ENCODE measurements at places on chromosomes 2 and 18. TPM values are rescaled to one million over a fixed set of nuclear protein-coding genes. Genes with fewer than 3 reads are reported as not detected.

CYRIA gene
- 24.9 TPM for total RNA-seq

C2orf81 gene
- 1.4 TPM for total RNA-seq

HOXD1 gene
- 2.2 TPM for total RNA-seq

- no peak for DNase-seq
Observed at GRCh38 chr2:234278556-234279255, 218.2 kb downstream of the ARL4C start.

DNA sequence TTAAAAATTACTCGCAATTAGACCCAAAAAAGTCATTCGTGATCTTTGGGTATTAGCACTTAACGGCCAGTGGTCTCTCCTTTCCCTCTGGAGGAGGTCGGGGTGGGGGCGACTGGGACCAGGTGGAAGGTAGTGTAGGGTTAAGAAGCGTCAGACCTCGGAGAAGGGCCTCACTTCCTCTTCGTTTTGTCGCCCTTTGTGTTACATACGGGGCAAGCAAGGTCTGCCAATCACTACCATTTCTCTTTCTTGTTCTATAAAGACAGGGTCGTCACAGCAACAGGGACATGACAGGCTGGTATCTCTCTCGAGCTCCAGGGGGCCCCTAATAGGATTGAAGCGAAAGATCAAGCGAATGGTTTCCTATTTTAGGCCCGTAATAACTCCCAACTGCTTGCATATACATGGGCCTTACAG, 136.6 kb downstream of the INSIG2 start:
- no peak for DNase-seq

ST6GAL2 gene
- 107 TPM for total RNA-seq

COL4A4 gene
- 14.1 TPM for total RNA-seq

- no peak for DNase-seq
Observed at GRCh38 chr2:236676136-236676873, 106.7 kb downstream of the ACKR3 start.

DNA sequence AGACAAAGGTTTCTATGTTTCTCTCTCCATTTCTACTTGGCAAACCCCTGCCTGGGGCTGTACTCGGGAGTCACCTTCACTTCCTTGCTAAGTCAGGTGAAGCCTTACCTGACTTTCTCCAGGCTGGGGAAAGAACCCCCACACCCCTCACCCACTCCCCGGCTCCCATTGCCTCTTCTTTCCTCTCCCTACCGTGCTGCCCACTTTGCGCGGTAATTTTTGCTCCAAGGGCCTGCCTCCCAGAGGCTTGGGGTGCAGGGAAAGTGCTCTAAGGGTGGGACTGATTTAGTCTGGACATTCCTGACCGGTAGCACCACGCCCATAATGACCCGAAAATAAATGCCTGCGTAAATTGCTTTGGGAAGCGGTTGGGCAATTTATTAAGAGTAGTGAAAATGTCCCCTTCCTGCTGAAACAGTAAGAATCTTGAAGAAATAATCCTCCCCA, 49.1 kb upstream of the ATP6V1B1 start:
- no peak for DNase-seq

GRCh38 chr2:16311521-16312440, 353.9 kb downstream of the CYRIA start:
- no peak for DNase-seq

DNA sequence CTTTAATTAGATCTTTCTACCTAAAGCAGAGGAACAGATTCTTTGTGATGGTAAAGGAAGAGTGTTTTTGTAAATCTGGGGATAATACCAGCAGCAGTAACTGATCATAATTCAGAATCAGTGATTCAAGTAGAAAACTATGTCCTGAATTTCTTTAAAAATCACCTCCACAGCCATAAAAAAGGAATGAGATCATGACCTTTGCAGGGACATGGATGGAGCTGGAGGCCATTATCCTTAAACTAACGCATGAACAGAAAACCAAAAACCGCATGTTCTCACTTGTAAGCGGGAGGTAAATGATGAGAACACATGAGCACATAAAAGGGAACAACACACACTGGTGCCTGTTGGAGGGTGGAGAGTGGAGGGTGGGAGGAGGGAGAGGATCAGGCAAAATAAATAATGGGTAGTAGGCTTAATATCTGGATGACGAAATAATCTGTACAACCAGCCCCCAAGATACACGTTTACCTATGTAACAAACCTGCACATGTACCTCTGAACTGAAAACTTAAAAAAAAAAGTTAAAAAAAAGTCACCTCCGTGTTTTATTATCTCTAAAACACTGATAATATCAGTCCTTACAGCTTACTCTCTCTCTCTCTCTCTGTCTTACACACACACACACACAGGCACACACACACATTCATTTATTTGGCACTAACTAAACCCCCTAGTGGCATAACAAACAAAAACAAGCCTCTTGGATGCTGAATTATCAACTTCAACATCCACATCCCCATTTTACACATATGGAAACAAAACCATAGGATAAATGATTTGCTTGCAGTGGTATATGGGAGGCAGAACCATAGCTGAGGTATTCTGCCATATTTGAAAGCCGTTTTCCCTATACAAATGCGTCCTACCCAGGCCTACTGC, 1.4 kb downstream of the TM4SF20 start:
- no peak for DNase-seq

TEX44 gene
- total RNA-seq: not detected

DNA sequence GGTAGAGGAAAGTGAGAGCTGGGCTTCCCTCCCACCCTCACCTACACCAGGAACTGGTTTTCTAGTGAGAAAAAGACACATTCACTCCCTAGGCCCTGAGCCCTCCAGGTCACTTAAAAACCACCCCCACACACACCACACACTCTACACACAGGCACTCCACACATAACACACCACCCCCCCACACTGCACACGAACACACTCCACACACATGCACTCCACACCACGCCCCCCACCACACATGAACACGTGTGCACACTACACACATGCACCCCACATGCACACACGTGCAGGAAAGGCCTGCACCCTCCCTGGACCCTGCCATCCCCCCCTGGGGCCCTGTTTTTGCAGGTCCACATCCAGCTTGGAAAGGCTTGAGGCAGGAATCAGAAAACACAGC, 67.6 kb downstream of the RALBP1 start:
- no peak for DNase-seq

BOLL gene
- not detected for total RNA-seq

DNA sequence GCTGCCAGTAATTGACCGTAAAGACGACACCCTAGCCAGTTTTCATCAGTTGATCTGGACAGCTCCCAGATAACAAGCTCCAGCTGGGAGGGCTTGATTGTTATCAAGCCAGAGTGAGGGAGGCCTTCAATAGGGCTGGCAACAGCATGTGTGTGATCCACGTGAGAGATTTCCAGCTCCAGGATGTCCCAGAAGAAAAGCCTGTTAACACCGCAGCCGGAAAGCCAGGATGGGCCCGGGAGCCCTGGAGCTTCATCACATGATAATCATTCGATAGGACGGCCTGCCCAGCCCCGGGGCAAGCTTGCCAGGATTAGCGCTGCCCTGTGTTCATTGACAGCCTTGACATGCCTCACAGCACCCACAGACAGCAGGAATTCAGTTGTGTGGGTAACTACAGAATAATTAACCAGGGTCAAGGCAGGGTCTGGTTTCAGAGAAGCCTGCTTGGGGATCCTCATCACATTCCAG, 182.5 kb downstream of the C1D start:
- DNase-seq: peak; percentile 75

KIF1A gene
- 0.78 TPM for total RNA-seq

DNA sequence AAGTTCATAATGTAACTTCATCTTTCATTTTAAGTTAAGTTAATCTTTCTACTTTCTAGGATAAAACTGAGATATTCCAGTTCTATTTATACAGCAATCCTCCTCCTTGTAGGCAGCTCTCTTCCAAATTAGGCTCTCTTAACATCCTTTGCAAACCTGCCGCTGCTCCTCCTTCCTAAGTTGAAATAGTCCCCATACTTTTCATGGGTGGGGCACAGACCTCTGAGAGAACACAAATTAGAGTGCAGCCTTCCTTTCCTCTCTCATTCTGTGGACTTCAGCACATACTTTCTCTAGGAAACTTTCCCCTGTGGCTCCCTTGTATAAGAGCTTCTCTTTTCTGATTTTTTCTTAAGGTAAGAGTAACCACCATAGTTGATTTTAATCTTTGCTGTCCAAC, 28.3 kb downstream of the TWSG1 start:
- no peak for DNase-seq

GRCh38 chr2:240565333-240566202, 2.7 kb upstream of the RNPEPL1 start:
- DNase-seq: peak; percentile 90

- no peak for DNase-seq
Observed at GRCh38 chr18:79770501-79770815, 27.3 kb upstream of the KCNG2 start.

GREB1 gene
- 8.6 TPM for total RNA-seq

GRCh38 chr2:41934329-41934958, 113.4 kb upstream of the PKDCC start:
- no peak for DNase-seq

DNA sequence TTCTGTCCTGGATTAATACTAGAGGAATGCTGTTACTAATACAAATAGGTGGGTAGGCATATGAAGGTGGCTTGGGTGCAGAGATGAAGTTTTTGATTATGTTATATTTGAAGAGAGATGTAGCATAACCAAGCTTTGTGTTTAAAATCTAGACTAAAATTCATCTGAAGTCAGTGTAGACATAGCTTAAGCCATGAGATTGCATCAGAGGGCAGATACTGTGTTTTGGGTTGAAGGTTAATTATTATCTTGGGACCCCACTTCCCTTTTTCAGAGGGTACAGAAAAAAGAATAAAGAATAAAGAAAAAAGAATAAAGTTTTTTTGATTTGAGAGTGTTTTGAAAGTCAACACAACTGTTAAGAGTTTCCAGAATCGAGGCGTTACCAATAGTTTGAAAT, 13.0 kb downstream of the PPM1B start:
- DNase-seq: no peak

- no peak for DNase-seq
Observed at GRCh38 chr18:12321333-12321732, 13.3 kb downstream of the TUBB6 start.

DNA sequence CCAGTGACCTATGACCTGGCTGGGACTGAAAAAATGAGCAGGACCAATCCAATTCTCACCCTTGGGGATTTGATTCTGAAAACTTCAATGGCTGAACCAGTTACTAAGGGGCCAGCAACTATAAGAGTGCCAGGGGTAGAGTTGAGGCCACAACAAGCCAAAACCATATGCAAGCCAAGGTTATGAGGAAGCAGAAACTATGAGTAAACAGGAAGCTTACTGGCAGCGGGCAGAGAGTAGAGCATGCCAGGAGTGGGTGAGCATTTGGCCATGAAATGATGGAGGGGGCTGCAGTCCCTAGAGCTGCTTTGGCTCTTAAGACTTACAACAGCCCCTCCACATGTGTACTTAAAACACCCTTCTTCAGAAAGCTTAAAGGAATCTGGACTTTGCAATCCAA, 82.4 kb downstream of the RBMS1 start:
- DNase-seq: no peak

DNA sequence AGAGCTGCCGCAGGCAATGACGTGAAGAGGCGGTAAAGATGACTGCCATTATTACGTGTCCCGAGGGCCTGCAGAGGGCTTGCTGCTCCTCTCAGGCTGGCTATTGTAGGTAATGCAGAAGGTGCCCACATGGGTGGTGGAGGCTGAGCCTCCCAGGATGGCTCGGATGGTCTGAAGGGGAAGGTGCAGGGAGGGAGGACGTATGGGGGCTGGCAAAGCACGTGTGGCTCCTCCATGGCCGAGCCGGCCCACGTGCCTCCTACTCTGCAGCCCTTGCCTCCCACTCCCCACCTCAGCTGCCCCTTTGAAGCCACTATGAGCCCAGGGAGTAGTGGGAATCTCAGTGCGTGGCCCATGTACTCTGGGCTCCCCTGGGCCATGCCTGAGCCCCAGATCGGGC, 48.9 kb downstream of the EDAR start:
- DNase-seq: no peak

DNA sequence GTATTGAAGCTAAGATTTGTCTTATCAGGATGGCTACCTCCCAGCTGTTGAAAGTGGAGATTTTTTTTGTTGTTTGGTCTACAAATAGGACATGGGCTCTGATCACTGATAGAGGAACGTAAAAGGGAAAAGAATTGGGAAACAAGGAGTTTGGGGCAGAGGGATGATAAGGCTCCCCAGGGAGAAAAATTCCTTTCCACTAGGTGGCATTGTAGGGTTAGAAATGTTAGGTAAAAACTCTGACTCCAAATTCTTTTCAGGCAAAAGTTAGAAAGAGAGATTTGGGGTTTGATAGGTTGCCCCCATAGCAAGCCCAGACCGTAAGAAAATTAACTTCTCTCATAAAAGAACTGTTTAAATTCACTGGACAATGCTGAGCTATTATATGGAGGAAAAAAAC, 19.8 kb downstream of the CMPK2 start:
- no peak for DNase-seq

DNA sequence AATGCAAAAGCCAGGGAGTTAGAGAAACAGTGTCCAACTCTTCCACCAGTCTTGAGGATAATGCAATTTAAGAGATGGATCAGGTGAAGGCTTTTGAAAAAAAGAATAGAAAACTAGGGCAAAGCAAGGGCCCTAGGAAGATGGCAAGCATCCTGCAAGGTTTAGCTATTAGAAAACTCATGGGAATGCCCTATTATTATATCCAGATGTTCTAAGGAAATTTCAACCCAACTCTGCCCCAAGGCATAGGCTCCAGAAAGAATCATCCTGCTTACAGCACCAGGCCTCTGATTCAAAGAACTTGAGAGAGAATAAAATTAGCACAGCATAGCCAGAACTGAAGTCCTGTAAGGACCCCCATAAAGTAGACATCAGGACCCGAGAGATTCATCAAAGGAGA, 68.1 kb downstream of the EN1 start:
- no peak for DNase-seq

GRCh38 chr2:75622500-75622899, 24.1 kb upstream of the MRPL19 start:
- DNase-seq: no peak

DNA sequence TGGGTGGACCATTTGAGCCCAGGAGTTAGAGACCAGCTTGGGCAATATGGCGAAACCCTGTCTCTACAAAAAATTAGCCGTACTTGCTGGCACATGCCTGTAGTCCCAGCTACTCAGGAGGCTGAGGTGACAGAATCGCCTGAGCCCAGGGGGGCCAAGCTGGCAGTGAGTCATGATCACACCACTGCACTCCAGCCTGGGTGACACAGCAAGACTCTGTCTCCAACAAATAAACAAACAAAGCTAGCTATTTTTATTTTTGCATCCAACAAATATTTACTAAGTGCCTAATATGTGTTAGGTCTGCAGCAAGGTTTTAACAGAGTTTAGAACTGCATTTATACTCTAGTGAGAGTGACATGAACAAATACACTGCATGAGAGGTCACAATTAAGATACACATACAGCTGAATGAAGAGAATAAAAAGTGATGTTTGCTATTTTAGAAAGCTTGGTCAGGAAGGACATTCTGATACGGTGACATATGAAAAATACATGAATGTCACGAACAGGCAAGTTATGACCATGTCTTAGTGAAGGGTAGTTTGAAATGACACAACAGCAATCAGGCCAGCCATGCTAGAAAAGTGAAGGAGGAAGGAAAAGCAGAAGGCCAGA, 83.2 kb upstream of the FRZB start:
- no peak for DNase-seq

GRCh38 chr2:29749843-29750242, 171.5 kb downstream of the ALK start:
- DNase-seq: no peak

Measured in aorta (tissue), 5 donors.